ENCODE measurements at places on chromosomes 1 and 21.

GRCh38 chr1:36572906-36573305 is 90.2 kb upstream of the CSF3R start:
- DNase-seq: no peak

DNA sequence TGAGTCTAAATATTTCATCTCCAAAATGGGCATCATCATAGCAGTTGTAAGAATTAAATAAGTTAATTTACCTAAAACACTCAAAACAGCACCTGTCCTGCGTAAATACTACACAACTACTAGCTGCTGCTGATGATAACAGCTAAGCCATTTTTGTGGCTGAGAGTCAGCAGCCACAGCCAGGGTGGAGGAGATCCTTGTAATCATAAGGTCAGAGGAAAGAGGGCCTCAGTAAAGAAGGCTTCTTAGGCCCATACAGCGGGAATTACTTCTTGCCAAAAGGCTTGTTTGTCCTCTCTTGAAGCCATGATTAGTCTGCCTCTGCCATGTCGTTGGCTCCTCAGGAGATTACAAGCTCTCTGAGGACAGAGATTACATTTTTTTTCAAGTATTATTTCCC is 245.0 kb downstream of the FGGY start:
- DNase-seq: no peak

- DNase-seq: no peak
These were observed 581.5 kb upstream of the B3GALT2 start for GRCh38 chr1:193767886-193768285.

- peak; percentile 98 for DNase-seq
These were observed 190.1 kb downstream of the HIVEP3 start for GRCh38 chr1:41728403-41729202.

- DNase-seq: no peak
These were observed 11.8 kb downstream of the RTCA start for GRCh38 chr1:100277866-100278265.

DNA sequence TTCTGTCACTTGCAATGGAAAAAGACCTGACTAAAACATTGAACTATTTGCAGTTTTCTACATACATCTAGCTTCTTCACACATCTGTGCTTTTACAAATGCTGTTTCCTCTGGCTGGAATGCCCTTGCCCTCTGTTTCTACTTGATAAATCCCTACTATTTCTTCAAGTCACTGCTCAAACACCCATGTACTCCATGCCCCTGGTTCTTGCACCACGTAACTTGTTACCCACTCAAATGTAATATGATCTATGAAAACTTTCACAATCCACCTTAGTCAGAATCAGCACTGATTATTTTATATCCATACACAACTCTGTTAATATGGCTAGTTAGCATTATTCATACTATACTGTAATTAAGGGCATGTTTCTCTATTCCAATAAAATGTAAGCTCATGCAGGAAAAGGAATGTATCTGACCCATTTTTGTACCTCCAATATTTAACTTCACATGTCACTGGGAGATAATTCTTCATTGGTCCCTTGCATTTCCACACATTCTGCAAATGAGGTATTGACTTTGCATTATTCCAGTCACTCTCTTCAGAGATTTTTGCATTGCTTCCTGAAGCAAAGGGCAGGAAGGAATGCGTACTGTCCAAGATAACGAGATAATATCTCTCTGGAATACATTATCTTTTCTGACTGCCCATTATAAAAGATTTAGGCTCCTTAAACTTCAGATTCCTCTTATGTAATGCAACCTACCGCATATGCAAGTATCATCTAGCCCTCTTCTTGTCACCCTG is 158.3 kb downstream of the COL24A1 start:
- no peak for DNase-seq

- no peak for DNase-seq
These were observed 167.2 kb downstream of the CRB1 start for GRCh38 chr1:197435224-197435623.

- no peak for DNase-seq
These were observed 22.1 kb downstream of the LRRC71 start for GRCh38 chr1:156942576-156942975.

DNA sequence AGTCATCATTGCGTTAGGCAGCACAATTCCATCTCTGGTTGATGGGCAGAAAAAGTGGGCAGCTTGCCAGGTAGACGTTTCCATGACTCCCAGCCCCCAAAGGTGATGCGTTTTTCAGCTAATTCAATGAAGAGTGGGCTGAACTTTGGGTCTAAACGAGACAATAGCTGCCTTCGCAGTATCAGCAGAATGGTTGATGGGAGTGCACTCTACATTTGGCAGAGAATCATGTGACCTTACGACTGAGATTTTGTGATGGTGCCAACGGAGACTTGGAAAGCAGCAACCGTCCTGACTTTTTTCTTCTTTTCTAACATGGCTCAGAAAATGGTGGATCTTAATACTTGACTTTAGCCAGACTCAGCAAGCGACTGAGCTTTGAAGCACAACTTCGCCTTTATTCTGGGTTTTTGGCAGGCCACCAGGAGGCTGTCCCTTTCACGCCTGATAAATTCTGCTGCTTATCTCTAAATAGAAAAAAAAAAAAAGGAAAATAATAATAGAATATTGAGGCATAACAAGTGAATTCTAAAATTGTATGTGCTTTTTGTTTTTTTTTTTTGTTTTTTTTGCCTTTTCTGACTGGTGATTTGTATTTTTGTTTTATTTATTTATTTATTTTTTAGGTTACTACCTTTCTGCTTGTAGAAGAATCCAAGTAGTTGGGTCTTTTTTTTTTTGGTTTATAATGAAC is 804.8 kb downstream of the USP25 start:
- no peak for DNase-seq

DNA sequence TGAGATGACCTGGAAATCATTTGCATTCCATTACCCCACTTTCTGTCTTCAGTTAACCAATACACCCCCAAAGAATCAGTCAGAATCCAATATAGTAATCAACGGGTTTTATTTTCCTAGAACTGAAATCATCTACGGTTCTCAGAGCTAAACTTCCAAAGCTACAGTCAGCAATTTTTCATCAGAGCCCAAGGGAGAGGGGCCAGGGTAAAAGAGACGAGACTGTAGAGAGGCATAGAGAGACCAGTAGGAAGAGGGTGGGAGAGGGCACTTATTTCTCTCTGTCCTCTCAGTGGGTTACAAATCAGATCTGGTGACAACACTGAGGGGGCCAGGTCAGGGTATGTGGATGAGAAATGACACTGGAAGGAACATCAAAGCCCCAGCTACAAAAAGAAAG is 1.1 kb upstream of the MRPL24 start:
- no peak for DNase-seq

- no peak for DNase-seq
These were observed 21.9 kb upstream of the XPR1 start for GRCh38 chr1:180609643-180610555.

DNA sequence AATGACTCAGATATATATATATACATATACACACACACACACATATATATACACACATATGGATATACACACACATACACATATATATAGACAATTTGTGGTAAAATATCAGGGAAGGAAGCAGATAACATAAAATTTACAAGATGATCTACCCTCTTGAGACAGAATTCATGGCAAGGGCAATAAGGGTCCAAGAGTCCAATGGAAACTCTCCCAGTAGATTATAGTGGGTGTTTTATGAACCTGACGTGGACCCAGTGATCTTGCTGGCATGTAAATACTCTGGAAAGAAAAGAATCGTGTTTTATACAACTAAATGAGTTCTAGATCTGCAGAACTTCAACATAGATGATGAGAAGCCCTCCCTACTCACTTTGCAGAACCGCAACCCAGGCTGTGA is 49.3 kb downstream of the DENND1B start:
- no peak for DNase-seq

DNA sequence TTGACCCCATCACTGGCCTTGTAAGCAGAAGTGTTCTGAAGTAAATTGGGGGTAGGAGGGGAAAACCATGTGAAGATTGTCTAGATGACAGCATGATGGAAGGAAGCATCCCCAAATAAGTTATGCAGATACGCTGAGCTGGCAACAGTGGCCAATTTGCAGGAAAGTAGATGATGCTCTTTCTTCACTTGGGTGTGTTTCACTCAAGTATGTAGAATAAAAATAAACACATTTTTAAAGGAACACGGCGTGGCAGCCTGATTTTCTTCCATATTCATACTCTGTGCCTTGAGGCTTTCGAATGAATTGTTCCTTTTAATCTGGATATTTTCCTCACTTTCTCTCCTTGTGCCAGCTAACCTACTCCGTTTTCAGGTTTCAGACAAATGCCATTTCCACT is 295.5 kb upstream of the DPYD start:
- DNase-seq: no peak

DNA sequence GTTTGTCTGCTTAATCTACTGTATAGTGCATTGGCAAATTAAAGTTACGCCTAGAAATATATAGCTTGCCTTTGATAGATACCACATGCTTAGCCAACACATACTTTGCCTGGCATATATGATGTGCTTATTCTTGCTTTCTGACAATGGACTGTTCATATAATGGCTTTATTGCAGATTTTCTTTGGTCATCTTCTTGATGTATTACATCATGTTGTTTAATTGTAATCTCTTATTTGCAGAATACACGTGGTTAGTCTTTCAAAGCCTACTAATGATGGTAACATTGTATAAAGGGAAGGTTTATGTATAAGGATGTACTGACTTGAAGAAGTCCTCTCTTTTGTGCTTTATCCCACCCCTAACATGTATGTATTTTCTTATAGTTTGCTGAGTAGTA is 201.5 kb downstream of the PDE4B start:
- no peak for DNase-seq

DNA sequence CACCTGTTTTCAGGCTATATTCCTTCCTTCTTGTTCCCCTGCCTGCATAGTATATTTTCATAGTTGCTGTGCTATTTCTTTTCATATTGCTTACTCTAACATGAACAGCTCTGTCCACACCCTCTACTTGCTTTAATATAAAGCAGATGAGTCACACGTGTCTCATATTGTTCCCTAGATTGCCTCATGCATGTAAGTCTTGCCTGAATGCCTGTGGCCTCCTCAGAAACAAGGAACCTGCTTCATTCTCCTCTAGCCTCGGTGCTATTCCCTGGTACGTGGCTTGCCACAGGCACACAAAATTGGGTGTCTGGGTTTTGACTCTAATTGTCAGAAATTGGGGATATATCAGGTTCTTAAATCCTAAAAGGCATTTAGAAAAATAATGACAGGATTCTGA is 16.5 kb upstream of the PKP1 start:
- no peak for DNase-seq

DNA sequence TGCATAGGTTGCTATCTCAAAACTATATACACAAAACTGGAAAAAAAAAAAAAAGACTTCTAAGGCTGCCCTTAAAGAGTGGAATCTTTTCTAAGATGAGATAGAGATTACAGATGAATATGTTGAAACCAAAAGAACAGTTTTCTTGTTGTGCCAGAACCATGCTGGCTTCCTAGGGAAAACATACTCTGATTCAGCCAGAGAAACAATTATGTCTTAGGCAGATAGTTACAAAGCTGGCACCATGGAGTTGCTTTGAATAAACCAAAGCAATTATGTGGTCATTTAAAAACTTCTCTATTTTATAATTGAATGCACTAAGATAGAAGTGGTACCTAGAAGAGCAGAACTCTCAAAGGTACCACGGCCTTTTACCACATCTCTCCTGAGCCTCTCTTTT is 341.3 kb downstream of the PDE4B start:
- DNase-seq: no peak

- no peak for DNase-seq
These were observed 44.3 kb downstream of the SLC16A1 start for GRCh38 chr1:112911506-112912220.

GRCh38 chr1:116203920-116204319 is 92.7 kb downstream of the MAB21L3 start:
- DNase-seq: no peak

GRCh38 chr1:155320252-155320651 is 442 bp upstream of the RUSC1 start:
- DNase-seq: no peak

DNA sequence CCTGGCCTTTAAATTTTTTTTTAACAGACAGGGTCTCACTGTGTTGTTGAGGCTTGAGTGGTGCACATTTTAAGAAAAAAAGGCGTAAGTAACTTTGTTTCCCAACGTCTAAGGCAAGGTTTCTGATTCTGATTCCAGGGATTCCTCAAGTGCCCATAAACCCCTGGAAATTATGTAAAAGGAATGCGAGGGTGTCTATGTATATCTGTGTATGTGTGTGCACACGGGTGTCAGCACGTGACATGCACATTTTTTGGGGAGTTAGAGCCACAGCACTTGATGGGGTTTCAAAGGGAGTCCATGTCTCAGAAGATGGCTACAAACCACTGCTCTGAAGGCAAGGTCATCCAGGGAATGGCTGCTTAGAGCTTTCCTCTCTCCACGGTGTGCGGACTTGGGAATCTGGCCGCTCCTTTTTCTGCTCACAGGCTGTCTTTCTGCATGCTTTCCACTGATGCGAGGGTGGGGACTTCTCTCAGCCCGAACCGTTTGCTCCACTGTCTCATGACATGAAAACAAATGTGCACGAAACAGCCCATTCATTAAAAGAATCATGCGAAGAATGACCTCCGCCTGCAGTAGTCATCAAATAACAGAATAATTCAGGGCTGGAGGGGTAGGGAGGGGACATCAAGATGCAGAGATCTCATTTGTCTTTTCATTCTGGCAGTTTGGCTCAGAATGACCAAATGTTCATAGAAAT is 18.7 kb upstream of the RERE start:
- no peak for DNase-seq

DNA sequence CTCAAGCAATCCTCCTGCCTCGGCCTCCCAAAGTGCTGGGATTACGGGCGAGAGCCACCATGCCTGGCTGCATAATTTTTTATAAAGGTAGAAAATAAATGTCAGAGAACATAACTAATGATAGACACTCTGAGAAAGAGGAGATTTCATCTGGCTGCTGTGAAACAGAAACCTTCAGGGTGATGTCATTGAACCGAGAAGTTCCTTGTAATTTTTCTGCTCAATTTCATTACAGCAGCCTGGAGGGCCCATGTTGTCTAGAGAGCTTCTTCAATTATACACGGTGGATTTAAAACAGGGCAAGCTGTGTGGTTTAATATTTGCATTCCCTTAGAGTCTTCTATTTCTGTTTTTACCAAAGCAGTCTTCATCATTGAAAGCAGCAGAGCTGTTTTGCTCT is 64.3 kb upstream of the MORC3 start:
- DNase-seq: peak; percentile 26

DNA sequence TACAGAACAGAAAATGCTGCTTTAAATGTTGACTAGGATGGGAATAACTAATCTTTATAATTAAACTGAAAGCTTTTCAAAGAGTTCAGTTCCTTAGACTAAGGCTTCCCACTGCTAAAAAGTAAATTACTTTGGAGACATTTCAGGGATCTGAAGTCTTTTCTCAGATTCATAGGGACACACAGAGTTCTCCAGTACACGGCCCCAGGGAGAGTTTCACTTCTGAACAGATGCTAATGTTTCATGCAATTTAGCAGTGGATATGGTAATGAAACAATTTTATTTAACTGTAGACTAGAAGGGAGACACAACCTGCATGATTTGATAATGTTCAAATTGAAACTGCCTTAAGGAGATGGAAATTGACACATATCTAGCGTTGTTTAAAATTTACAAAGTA is 1282.6 kb downstream of the NCAM2 start:
- no peak for DNase-seq

GRCh38 chr1:153789478-153790034 is 14.3 kb downstream of the SLC27A3 start:
- no peak for DNase-seq

GRCh38 chr1:88060750-88061491 is 623.2 kb upstream of the PKN2 start:
- no peak for DNase-seq

- no peak for DNase-seq
These were observed 25.6 kb downstream of the SELENOF start for GRCh38 chr1:86888327-86888726.

- no peak for DNase-seq
These were observed 144.7 kb downstream of the MRPL39 start for GRCh38 chr21:25462517-25462971.

GRCh38 chr1:19066248-19066873 is 109.9 kb upstream of the IFFO2 start:
- no peak for DNase-seq
